ENCODE measurements at places on chromosomes 3 and 15.

GRCh38 chr3:175046601-175047000 is 187.5 kb downstream of the NAALADL2 start:
- no peak for DNase-seq

DNA sequence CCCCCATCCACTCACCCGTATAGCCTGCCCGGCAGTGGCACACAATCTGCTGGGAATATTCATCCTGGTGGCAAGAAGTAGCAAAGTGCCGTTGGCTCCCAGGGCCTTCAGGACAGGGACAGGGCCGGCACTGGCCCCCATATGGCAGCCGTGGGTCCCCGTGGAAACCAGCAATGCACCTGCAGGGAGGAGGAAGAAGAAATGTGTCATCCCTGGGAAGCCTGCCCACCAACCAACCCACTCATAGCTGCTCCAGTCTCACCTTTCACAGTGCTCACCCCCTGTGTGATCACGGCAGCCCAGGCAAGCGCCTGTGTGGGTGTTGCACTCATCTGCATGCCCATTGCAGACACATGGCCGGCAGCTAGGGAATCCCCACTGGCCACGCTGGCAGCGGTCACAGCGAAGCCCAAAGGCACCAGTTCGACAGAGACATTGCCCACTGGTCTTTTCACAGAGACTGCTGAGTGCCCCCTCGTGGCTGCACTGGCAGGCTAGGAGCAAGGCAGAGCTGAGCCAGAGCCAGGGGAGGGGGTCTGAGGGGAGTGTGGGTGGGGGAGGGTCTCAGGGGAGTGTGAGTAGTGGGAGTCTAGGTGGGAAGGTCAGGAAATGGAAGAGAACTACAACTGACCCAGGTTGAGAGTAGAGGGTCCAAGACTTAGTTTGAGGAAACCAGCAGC is 4.5 kb upstream of the USP19 start:
- DNase-seq = peak; percentile 7

- DNase-seq = no peak
These were observed 3.2 kb upstream of the SLC7A14 start for GRCh38 chr3:170589113-170589512.

- DNase-seq = no peak
These were observed 635 bp downstream of the CD276 start for GRCh38 chr15:73684581-73685455.

- DNase-seq = no peak
These were observed 338.5 kb downstream of the RORA start for GRCh38 chr15:60890375-60891230.

GRCh38 chr3:63874769-63875168 is 11.1 kb downstream of the ATXN7 start:
- peak; percentile 31 for DNase-seq

GRCh38 chr3:66453651-66454463 is 47.0 kb downstream of the LRIG1 start:
- DNase-seq = no peak

DNA sequence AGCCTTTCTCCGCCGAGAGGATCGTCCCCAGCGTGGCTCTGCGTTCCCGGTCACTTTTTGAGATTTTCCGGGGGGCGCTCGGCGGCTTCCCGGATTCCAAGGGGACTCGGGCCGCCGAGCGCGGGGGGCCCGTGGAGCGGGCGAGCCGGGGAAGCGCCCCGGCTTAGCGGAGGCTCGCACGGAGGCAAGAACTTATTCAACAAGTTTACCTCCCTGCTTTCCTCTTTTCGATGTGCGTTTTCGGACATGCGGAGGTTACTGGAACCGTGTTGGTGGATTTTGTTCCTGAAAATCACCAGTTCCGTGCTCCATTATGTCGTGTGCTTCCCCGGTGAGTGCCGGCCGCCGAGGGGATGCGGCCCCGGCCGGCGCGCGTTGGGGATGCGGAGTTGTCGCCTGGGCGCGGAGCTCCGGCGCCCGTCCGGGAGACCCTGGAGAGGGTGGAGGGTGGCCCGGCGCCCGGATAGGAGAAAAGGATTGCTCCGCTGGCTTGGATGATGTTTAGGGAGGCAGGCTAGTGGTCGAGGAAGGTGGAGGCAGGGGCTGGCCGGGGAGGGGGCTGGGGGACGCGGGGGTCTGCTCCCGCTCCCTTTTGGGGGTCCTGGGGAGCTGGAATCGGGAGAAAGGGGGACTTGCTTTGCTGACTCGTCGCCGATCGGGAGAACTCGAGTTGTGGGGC is 810 bp downstream of the PTPRG start:
- no peak for DNase-seq

DNA sequence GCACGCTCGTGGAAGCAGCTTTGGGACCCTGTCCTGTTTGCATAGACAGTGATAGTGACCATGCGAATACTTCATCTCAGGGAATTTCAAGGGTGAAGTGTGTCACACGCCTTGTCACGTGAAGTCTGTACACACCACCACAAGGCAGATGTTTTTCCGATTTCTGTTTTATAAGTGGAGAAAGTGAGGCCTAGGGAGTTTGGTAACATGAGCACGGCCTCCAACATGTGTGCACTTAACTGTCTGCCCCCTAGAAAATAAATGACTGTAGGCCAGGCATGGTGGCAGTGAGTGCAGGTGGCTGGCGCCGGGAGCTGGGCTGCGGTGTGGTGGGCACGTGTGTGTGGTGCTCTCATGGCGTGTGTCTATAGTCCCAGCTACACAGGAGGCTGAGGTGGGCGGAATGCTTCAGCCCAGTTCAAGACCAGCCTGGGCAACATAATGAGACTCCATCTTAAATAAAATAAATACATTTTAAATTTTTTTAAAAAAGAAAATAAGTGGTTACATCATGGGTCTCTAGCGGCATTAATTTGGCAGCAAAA is 42.0 kb downstream of the WHAMM start:
- no peak for DNase-seq
